RPMI8226 (cell line): ENCODE measurements at places on chromosomes 7 and 10.

- DNase-seq, result no peak
These were observed 4.4 kb upstream of the FRAT1 start for GRCh38 chr10:97314671-97315070.

- no peak for DNase-seq
These were observed 56.8 kb upstream of the TMEM229A start for GRCh38 chr7:124089621-124090020.

- no peak for DNase-seq
These were observed 21.4 kb upstream of the GSDME start for GRCh38 chr7:24778543-24779282.

DNA sequence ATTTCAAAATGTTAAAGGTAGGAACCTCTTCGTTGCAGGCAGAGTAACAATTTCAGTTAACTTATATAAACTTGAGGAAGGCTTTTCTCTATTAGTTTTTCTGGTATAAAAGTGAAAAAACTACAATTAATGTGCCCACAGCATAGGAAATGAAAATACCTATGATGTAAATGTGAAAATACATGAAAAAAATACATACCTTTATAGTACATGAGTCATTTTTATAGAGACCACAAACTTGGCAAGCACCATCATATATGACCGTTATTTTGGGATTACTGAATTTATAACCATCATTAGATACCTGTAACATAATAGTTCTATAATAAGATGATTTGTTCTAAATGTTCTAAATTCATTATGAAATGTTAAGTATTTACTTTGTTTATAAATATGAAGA lies 42.7 kb downstream of the VWDE start:
- no peak for DNase-seq

- DNase-seq, result no peak
These were observed 173.0 kb upstream of the RHEB start for GRCh38 chr7:151692721-151693120.

- DNase-seq, result no peak
These were observed 120.1 kb downstream of the LRRN3 start for GRCh38 chr7:111210996-111211395.

DNA sequence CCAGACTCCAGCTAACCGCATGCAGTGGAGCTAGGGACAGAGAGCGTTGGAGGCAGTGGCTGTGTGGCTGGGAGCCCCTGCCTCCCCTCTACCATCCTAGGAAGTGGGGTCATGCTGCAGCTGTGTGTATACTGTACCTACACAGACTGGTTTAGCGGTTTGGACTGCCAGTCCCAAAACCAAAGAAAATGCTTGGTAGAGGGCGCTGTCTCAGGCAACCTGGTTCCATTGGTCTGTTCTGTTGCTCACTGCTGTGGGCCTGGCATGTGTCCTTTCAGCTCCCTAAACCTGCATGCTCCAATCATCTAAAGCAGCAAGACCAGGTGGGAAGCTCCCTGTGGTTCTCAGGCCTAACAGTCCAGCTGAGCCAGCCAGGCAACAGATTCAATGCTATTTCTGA lies 4.5 kb downstream of the RBP4 start:
- no peak for DNase-seq

- DNase-seq, result no peak
These were observed 124.9 kb downstream of the CHRM2 start for GRCh38 chr7:136993377-136993776.

DNA sequence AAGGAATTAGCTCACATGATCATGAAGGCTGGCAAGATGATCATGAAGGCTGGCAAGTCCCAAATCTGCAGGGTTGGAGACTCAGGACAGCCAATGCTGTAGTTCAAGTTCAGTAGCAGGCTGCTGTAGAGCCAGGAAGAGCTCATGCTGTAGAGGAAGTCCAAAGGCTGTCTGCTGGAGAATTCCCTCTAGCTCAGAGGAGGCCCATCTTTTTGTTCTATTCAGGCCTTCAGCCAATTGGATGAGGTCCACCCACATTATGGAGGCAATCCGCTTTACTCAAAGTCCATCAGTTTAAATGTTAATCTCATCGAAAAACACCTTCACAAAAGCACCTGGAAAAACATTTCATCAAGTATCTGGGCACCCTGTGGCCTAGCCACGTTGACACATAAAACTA lies 24.8 kb upstream of the FAM171A1 start:
- no peak for DNase-seq
